ENCODE measurements at places on chromosomes 11 and 22.

GRCh38 chr11:126638648-126639047 lies 283.2 kb downstream of the ST3GAL4 start:
- DNase-seq = no peak

GRCh38 chr11:27025957-27026733 lies 14.5 kb upstream of the BBOX1 start:
- no peak for DNase-seq

GRCh38 chr11:70325824-70326223 lies 55.3 kb downstream of the PPFIA1 start:
- no peak for DNase-seq

GRCh38 chr11:109695696-109696095 lies 273.7 kb downstream of the C11orf87 start:
- no peak for DNase-seq

- no peak for DNase-seq
Measured at GRCh38 chr11:13728076-13728475, 59.6 kb downstream of the FAR1 start.

DNA sequence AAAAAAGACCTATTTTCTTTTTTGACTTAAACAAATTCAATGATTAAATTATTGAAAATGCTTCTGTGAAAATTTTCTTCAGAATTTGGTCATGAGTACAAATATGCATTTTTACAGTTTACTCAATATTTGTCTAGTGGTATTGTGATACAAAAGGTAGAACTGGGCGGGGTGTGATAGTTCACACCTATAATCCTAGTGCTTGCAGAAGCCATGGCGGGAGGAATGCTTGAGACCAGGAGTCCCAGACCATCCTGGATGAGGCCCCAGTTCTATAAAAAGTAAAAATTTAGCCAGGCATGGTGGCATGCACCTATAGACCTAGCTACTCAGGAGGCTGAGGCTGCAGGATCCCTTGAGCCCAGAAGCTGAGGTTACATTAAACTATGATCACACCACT lies 90.6 kb downstream of the ARHGAP42 start:
- DNase-seq = no peak
